ENCODE measurements at places on chromosomes 12 and 14.

DNA sequence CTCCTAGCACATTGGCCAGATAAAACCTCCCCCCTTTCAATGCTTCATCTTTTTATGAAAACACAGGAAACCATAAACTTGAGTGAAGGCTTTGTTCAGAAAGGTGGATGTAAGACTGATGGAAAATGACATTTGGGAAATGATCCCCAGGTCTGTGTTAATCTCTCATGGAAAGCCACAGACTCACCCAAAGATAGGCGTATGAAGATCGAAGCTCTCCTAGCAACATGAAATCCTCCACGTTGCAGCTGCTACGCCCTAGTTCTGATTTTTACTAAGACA lies 63.4 kb upstream of the PTGR2 start:
- DNase-seq = no peak

DNA sequence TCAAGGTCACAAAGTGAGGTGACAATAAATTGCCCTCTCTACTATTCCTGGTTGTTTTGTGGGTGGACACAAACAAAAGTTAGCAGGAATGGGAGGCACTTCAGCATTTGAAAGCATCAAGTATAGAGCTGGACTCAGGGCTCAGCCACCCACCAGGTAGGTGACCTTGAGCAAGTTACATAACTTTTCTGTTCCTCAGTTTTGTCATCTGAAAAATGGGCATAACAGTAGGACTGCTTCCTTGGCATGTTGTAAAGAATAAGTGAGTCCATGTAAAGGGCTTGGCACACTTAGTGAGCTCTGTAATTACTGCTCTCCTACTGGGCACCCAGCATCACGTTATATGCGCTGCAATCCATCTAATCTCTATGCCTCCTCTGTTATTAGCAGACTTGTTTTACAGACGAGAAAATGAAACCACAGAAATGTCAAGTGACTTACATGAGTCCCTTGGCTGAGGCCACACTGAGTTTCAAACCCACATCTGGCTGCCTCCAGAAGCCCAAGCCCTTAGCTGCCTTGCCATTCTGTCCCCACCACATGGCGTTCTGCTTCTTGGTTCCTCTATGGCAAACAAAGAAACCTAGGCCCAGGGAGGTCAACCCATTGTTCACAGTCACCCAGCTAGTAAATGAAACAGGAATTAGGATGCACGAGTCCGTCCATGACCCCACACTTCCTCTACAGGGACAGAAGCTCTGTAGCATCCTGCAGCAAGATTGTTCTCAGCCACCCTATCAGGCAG lies 63.2 kb upstream of the SLC24A4 start:
- DNase-seq = no peak

DNA sequence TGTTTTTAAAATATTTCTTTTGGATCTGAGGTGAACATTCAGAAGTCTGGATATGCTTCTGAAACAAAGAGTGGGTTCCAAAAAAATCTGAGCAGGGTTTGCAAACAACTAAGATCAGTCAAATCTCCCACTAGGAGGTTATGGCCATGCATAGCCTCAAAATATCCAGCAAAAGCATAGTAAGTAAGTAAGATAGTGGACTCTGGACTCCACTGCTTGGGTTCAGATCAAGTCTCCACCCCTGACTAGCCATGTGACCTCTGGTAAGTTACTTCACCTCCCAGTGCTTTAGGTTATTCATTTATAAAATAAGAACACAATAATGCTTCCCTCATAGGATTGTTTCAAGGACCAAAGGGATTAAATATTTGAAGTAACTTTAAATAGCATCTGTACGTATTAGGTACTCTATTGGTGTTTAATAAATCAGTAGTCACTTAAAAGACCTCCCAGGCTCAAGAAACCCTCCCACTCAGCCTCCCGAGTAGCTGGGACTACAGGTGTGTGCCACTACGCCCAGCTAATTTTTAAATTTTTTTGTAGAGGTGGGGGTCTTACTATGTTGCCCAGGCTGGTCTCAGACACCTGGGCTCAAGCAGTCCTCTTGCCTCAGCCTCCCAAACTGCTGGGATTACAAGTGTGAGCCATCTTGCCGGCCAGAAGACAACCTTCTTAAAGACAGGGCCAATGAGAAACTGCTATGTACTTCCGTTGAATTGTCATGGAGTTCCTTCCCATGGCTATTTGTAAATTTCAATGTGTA lies 95.7 kb upstream of the SOX5 start:
- no peak for DNase-seq

DNA sequence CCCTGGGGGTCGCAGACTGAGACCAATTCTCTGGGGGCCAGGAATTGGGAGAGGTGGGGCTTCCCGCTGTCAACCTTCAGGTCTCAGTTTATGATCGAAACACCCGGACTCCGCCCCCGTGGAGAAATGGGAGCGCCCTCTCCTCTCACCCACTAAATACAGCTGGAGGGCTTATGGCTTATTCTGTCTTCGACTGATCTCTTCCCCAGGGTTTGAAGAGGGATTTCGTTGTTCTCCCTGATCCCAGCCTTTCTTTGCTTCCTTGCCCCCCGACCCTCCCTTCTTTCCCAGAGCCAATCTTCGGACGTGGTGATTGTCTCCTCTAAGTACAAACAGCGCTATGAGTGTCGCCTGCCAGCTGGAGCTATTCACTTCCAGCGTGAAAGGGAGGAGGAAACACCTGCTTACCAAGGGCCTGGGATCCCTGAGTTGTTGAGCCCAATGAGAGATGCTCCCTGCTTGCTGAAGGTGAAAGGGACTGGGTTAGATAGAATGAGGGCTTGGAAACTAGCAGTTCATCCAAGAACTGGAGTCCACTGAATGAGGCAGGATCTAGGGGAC lies 607 bp downstream of the OS9 start:
- DNase-seq = peak; percentile 8

DNA sequence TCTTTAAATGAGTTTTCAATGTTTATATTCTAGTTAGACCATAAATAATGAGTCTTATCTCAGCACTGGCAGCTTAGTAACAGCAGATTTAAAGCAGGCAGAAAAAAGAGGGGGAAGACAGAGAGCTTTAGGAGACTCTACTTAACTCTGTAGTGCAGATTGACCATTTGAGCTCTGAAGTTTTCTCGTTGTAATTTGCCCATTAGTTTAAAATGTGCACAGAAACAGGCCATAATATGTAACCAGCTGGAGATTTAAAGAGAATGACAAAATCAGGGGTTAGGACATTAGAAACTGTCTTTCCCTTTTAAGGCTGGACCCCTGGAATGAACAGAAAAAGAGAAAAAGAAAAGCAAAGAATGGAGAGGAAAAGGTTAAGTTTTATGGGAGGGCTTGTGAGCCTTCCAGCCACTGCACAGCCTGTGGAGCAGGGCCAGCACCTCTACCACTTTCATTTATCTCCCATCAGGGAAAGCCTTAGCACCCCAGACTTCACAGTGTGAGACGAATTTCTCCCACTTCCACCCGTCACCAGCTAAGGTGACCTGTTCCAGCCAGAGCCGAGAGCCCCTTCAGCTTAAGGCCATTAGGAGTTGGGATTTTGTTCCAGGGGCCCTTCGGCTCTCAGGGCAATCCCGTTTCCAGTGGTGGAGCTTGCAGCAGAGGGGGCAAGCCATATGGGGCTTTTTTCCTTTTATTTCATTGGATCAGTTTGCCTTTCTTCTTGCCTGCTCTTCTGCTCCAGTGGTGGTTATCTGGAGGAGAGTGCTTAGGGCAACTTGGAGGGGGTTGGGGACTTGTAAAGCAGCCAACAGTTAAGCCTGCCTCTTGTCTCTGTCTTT lies 8.0 kb downstream of the IL22 start:
- no peak for DNase-seq

- DNase-seq = no peak
Observed at GRCh38 chr12:111407377-111408115, 1.8 kb downstream of the SH2B3 start.

GRCh38 chr14:23588884-23589598 lies 10.5 kb upstream of the JPH4 start:
- DNase-seq = peak; percentile 86

- DNase-seq = no peak
Observed at GRCh38 chr14:50931559-50931958, 12.7 kb downstream of the PYGL start.

DNA sequence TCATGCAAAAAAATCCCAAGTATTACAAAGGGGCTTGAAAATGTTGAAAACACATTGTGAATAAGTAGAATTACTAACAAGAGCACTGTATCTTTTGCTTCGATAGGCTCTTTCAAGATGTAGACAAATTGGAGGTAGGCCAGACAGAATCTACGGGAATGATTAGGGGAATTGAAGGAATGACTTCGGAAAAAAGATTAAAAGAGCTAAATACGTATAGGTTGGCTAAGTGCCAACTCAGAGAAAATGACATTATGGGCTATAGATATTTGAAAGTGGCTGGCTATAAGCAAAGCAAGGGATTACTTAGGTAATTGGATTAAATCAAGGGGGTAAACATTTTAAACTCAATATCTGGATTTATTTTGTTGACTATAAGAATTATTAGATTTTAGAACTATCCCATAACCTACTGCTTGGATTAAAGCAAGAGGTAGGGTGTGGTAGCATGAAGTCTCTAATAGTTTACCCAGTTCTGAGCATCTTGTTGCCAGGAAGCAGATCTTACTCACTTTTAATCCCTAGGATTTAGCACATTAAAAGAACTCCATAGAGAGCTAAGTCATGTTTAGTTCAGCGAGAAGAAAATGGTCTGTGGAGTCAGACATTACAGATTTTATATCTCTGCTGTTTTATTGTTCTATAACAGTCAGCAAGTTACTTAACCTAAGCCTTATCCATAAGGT lies 489.8 kb downstream of the DIO2 start:
- no peak for DNase-seq

GRCh38 chr14:100554082-100554677 lies 33.0 kb downstream of the BEGAIN start:
- no peak for DNase-seq

DNA sequence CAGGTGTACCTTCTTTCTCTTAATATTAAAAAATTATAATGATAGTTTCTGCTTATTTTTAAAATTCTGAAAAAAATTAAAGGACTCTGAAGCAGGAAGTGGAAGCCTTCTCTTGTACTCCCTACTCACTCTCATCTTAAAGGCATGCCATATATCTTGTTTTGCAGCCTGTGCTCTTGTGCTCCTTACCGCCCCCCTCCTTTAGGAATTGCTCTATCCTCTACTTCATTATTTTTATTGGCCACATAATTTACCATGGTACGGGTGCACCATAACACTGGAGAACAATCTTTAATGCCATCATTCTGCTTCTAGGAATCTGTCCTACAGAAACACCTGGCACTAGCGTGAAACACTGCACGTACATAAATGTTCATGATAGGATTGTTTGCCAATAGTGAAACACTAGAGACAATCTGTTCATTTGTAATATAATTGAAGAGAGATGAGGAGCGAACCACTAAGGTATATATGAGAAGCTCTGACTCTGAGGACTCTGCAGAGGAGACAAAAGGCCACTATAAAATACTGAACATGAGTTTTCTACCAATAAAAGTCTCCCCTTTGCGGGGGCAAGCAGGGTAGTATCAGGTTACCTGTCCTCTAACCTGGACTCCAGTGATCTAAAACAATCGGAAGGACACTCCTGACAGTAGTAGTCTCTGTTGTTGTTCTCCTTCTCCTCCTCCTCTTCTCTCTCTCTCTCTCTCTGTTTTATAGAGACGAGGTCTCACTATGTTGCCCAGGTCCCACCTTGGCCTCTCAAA lies 6.3 kb upstream of the NYNRIN start:
- peak; percentile 64 for DNase-seq

- DNase-seq = no peak
Observed at GRCh38 chr12:85849344-85849743, 13.1 kb upstream of the RASSF9 start.

DNA sequence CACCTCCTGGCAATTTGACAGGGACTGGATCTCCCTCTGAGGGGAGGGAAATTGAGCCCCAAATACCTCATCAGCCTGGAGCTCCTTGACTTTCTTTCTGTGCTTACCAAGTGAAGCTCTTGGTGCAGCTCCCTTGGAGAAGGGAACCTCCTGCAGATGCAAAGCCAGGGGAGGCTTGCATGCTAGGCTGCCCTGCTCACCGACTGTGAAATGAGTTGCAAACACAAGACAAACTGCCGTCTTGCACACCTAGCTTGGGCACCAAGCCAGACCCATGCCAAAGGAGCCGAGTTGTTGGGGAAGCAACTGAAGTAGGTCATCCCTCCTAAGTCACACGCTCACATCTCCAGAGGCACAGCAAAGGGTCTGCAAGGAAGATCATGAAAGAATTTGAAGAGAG lies 95.2 kb downstream of the GTF2A1 start:
- no peak for DNase-seq

GRCh38 chr12:38707648-38708047 lies 197.7 kb downstream of the CPNE8 start:
- no peak for DNase-seq

DNA sequence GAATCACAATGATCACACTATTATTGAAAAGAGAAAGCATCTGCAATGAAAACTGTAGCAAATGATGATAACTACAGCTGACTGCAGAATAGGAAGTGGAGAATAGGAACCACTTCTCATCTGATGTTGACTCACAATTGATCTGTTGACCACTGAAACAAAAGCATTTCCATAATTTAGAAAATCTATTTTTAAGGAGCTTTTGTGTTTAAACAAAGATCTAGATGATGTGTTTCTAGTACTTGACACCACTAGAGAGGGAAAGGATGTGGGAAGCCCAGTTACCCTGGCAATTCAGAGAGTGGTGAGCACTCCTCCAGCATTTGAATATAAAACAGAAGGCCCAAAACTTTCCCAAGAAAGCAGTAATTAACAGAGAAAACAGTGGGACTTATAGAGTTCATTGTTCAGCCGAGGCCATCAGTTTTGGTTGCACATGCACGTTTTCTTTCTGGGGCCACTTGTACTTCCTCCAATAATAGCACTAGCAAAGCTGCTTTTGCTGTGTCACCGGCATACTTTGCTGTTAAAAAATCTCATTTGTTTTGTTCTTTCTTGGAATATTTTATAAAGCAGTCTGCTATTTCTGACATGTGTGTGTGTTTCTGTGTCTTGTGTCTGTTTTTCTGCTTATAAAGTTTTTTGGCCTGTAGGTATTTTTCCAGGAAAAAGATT lies 76.1 kb upstream of the HECTD1 start:
- DNase-seq = no peak

All from fibroblast of skin of abdomen (primary cell).